Posterior cingulate gyrus (tissue), 11 donors: ENCODE measurements at places on chromosomes 11 and 22.

DNA sequence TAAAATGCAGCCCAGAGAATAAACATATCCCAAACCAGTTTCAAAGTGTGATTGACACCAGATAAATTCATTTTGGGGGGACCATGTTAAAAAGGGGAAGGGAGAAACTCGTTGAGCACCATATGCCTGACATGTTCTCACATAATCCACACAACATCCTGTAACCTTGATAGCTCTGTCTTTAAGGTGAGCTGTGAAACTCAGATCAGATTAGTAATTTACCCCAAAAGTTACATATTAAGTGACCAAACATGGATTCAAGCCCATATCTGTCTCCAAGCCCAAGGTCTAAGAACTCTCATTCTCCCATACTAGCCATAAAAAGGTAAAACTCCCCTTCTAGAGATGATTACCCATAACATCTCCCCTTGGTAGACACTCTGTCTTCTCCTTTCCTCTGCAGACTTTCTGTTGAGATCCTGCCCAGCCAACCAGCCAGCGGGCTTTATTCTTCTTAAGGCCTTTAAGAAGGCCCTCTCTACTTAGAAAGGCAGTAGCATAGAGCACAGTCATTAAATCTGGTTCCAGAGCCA, 150.7 kb downstream of the CCDC34 start:
- DNase-seq: no peak

- DNase-seq: no peak
Observed at GRCh38 chr11:102485095-102485722, 32.6 kb upstream of the TMEM123 start.

DNA sequence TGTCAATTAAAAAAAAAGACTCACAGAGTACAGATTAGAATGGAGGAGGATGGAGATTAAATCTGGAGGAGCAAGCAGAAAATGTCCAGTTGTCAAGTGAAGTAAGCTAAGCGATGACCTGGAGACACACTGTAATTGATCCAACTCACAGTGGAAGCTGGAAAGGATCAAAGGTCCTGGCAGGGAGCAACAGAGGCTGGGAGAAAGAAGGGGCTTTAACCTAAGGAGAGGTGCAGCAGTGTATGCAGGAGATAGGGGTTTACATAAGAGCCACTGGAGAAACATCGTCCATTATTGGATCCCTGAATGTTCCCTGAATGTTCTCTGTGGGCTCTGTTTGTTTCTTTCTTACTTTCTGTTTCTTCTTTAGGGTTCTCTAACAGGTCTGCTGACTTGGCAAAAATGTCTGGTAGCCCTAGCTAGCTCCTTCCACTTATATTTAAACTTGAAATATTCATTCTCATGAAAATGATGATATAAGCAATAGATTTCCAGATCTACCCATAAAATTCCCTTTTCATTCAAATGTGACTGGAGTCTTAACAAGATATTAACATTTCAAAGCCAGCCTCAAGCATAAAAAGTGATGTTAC, 30.1 kb upstream of the CAT start:
- no peak for DNase-seq

DNA sequence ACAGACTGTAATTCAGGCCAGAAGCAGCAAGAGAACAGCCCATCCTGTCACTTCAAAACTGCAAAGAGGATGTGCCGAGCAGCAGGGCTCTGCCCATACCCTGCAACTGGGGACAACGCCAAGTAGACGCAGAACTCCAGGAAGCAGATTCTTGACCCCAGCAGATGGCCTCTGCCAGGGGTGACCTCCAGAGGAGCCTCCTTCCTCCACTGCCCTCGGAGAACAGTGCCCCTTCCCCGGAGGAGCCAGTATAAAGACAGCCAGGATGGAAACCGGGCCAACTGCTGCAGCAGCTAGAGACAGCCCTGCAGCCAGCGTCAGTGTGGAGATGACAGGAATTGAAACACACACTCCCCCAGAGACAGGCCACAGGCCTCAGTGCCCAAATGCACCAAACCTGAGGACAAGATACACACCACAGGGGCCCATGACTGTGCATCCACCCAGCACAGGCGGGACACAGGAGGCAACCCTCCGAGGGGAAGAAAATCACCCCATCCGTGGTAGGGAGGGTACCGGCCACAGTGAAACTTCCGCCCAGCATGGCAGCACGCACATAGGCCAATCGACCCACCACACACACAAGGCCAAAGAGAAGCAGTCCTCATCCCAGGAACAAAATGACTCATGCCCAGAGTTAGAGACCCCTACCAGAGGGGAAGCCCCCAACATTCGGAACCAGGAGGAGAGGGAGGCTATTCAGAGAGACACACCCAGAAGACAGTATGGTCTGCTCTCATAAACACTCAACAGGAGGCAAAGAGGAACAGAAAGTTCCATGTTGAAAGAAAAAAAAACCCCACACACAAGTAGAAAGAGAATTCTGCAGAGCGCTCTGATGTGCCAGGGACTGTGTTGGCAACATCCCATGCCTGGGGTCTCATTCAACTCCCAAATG, 5.6 kb downstream of the AHNAK start:
- no peak for DNase-seq

- DNase-seq: no peak
Observed at GRCh38 chr11:113329725-113330124, 15.3 kb downstream of the TTC12 start.

- no peak for DNase-seq
Observed at GRCh38 chr11:43694477-43694876, 13.9 kb downstream of the HSD17B12 start.

- no peak for DNase-seq
Observed at GRCh38 chr22:17400305-17400704, 31.0 kb downstream of the CECR2 start.

DNA sequence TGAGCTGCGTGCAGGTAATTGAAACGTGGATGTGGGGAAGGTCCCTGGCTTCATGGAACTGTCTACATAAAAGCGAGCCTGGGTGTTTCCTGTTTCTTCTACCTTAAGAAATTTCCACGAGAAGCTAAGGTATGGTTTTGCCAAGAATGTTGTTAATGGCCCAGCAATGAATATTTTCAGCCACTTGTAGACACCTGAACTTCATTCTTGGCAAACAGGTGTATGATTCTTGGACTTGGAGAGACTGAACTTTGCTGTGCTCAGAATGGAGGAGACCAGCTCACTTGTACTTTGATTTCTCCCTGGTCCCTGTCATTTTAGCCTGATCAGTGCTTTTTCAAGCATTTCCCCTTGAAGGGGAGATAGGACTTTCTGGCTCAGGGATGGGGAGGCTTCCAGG, 20.8 kb downstream of the LRP5 start:
- DNase-seq: no peak
